ENCODE measurements at places on chromosomes 13 and 19. TPM values are rescaled to one million over a fixed set of nuclear protein-coding genes. Genes with fewer than 3 reads are reported as not detected.

N4BP2L1 gene
- 10.4 TPM for total RNA-seq

PDE4A gene
- 12.8 TPM for total RNA-seq

GRCh38 chr13:57633950-57634838 lies 2.6 kb downstream of the PCDH17 start:
- DNase-seq = peak; percentile 77

GRCh38 chr13:70388935-70389334 lies 280.7 kb upstream of the KLHL1 start:
- no peak for DNase-seq

DNA sequence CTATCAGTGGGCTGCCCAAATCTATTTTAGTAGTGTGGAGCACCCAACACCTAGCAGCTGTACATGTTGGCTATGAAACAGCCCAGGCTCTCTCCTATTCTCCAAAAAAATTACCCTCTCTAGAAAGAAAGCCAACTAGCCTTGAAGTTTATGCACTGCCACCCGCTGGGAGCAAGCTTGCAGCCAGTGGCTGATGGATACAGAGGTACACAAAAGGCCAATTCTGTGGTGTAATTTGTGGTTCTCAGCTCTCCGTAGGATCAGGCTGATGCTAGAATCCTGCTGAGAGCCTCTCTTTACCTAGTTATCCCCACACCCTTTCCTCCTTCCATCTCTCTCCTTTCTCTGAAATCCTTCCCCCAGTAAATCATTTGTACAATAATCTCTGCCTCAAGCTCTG lies 1120.7 kb downstream of the DIAPH3 start:
- no peak for DNase-seq

GRCh38 chr19:4802711-4803110 lies 11.2 kb downstream of the FEM1A start:
- no peak for DNase-seq

- no peak for DNase-seq
Measured at GRCh38 chr13:57899096-57899495, 267.6 kb downstream of the PCDH17 start.

- no peak for DNase-seq
Measured at GRCh38 chr19:7010722-7011593, 10.3 kb downstream of the MBD3L2B start.

- DNase-seq = no peak
Measured at GRCh38 chr13:111262715-111263114, 57.7 kb upstream of the TEX29 start.

All from posterior vena cava (tissue), 2 donors.